RKO (cell line): ENCODE measurements at places on chromosomes 4 and X.
A peak's percentile ranks its signal among the peaks of the same experiment; 100 is the strongest.

GRCh38 chr4:80036949-80037685 is 35.9 kb downstream of the ANTXR2 start:
- no peak for DNase-seq

- DNase-seq, result no peak
These were observed 7.7 kb downstream of the ENOX2 start for GRCh38 chrX:130895299-130895698.

DNA sequence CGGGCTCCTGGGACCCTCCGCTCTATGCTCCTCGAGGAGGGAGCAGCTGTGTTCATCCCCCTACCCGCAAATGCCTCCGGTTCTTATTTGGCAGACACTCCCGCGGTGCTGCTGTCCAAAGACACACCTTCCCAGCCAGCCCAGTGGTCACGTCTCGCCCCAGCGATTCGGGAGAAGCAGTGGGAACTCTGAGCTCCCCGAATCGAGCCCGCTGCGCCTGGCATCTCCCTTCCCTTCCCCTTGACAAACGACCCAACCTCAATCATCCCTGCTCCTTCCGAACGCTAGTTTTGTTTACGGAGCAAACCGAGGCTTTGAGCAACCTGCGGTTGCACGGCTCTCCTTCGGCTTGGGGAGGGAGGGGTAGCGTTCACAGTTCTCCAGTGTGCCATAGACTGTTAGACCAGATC is 317 bp upstream of the FRMPD4 start:
- DNase-seq, result no peak

GRCh38 chr4:67436742-67437141 is 108.6 kb downstream of the CENPC start:
- no peak for DNase-seq

- no peak for DNase-seq
These were observed 404.1 kb downstream of the MAPK10 start for GRCh38 chr4:85955620-85956292.

DNA sequence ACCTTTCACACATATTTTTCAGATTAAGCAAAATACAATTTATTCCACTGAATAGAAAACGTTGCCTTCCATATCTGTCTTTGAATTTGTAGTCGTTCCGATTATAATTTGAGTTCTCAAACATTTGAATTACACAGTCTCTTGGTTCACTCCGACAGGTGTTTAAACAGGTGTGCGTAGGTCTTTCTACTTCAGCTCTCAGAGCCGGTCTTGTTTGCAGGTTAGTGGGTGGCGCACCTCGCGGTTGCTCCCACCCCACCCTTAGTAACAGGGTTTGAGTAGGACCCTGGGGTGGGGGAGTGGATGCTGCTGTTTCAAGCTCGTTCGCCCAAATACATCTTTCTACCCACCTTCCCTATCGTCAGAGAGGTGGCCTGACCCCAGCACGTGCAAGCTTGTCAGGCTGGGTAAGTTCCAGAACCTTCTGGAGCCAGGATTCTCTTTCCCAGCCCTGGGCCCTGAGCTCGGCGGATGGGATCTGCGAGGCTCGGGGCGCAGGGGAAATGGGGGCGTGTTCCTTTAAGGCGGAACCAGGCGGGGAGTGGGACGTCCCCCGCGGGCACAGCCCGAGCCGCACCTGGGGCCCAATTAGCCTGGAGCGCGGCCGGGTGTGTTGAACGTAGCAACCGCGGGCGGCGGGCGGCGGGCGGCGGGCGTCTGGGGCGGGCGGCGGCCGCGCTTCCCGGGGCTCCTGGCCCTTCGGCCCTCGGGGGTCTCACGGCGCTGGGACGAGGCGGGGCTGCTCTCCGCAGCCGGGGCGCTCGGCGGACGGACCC is at the start of gene FAM149A:
FAM149A (plus strand) TSS at position 591 of the 776 bp plus-strand sequence.
- DNase-seq, result no peak

DNA sequence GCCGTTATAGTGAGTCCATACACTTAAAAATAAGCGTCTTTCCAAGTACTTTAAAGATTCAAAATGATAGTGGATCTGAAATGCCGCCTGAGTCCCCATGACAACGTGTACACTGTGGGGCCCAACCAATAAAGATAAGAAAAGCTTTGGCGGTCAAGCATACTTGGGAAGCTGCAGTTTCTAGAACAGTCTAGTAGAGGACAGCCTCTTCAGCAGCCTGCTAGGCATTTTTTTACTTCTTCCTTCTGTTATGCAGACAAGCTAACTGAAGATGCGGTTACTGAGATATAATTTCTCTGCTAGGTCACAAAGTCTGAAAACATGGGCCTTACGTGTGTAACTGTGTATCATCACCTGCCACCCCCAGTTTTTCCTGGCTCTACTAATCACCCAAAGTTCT is 402 bp upstream of the UPRT start:
- no peak for DNase-seq

DNA sequence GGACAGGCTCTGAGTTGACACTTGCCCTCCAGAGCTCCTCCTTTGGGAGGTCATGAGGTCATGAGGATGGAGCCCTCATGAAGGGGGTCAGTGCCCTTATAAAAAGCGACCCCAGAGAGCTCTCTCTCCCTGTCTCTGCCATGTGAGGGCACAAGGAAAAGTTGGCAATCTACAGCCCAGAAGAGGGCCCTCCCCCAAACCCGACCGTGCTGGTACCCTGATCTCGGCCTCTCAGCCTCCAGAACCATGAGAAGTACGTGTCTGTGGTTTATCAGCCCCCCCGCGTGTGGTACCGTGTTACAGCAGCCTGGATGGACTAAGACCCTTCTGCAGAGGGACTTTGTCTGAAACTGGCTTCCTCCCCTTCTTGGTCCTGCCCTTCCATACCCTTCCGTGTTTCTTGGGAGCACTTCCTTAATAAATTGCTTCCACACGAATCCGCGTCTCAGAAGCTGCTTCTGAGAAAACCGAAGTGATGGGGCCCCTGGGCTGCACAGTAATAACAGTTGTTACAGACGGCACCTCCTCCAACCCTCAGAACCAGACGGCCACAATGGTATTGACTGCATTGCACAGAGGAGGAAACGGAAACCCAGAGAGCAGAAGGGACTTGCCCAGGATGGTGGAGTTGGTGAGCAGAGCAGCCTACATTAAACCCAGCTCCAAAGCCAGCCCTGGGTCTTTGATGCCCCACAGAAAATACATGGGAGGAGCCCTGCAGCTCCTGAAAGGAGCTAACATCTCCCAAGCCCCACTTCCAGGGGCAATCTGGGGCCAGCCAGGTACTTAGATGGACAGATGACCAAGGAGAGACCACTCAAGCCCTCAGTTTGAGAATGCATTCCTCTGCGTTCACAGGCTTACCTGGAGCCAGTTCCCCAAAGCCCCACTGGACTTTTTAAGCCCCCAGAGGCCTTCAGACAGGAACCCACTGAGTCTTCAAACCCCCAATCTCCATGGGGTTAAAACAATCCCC is 242.7 kb downstream of the BCOR start:
- no peak for DNase-seq

DNA sequence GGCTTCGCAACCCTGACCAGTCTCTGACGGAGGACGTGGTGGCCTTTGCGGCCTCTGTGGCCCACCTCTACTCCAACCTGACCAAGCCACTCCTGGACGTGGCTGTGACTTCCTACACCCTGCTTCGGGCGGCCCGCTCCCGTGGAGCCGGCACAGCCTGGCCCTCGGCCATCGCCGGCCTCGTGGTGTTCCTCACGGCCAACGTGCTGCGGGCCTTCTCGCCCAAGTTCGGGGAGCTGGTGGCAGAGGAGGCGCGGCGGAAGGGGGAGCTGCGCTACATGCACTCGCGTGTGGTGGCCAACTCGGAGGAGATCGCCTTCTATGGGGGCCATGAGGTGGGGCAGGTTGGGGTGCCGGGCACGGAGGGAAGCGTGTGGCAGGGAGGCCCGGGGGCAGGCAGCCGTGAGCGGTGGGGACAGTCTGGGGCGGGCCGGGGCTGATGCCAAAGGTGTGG is 1.2 kb downstream of the ABCD1 start:
- DNase-seq, result peak; percentile 18
